ENCODE measurements at places on chromosomes 16 and 17.

DNA sequence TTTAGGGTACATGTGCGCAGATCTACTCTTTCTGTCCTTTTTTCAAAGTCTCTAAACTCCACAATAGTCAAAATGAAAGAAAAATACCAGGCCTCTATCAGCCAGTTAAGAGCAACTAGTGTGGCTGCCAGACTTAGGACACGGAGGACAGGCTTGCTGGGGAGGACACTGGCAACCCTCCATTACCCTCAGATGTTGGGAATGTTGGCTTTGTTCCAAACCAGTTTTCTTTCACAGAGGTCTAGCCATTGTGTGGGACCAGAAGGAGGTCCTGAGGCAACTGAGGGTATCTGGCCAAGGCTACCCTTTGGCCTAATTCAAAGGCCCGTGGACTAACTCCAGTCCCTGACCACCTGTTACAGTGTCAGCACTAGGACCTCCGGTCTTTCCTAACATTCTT is 51.2 kb upstream of the MED9 start:
- no peak for DNase-seq

GRCh38 chr17:50599606-50600005 is 35.1 kb upstream of the ABCC3 start:
- DNase-seq: no peak

DNA sequence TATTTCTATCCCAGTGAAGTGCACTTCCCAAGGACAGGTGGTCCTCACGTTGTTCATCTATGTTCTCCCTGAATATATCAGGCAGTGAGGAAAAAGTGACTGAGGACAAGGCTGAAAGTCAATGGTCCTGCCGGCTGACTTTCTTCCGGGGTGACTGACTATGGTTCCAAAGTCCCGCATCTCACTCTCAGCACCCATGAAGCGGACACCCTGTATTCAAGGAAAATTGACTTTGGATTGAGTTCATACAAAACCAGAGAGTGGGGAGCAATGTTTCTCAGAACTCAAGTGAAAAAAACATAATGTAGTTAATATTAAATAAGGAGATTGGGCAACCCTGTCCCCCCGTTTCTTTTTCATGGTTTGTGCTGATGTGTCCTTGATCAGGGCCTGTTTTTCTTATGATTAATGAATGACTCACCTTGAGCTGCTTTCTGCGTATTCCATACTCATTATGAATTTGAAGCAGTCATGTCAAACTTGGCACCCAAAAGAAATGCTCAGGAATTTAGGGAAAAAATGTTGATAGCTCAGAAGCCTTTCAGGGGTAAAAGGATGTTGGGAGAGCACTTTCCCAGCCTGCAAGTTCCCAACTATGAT is 184.0 kb downstream of the CYLD start:
- no peak for DNase-seq

DNA sequence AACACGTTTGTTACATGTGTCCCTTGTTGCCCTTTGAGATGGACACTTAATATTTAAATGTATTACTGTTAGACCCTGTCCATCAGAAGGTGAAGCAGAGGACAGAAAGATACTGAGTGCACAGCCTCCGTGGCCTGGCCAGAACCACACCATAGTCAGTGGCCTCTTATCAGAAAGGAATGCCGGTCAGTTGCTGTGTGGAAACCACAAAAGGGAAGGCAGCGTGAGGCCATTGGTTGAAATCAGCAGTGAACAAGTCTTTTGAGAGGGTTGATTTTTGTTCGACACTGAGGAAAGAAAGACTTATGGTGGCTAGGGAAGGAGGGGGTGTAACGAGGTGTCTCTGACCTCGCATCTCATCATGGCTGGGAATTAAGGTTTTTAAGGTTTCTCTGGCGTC is 85.4 kb upstream of the CLEC18A start:
- no peak for DNase-seq

GRCh38 chr17:39674702-39675389 is 6.6 kb downstream of the PNMT start:
- no peak for DNase-seq

GRCh38 chr16:82252582-82252981 is 82.6 kb upstream of the MPHOSPH6 start:
- no peak for DNase-seq

DNA sequence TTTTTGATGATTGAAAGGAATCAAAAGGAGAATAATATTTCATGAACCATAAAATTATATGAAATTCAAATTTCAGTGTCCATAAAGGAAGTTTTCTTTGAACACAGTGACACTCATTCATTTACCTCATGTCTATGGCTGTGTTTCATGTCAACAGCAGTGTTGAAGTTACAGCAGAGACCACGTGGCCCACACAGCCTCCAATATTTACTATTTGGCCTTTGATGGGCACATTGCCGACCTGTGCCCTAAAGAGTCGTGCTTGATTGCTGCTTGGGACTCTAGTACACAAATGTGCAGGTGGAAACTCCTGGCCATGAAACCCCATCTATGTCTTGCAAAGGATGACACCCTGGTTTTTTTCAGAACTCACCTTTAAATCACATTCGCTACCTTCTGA is 57.0 kb downstream of the CES1 start:
- DNase-seq: no peak

GRCh38 chr16:10076037-10076436 is 106.2 kb downstream of the GRIN2A start:
- DNase-seq: no peak

DNA sequence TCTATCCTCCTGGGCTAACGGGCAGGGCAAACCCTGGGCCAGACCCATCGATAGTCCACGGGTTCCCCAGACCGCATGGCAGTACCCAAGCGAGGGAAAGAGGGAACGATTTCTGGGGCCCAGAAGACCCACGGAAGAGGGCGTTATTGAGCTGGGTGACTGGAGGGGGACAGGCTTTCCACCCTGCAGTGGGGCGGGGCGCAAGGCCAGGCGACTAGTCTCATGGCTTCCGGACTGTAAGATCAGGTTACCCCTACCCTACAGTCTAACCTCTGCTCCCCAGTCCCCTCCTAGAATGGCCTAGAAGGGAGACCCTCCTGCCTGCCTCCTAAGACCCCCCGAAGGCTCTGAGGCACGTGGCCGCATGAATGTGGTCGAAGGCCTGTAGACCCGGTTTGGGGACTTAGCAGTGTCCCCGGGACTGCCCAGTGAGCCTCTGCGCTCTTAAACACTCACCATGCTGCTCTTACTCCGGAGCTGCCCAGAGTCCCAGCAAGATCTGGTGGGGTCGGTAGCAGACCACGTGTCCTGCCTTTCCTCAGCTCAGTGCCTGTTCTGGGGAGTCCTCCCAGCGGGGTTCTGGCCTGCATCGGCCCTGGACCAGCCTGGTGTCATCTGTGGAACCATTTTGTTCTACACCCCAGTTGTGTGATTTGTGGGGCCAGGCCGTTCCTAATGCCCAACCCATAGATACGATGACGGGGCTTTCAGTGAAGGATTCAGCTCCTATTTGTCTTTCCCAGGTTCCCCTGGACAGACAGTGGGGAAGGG is 13.2 kb upstream of the AURKB start:
- DNase-seq: peak; percentile 72

DNA sequence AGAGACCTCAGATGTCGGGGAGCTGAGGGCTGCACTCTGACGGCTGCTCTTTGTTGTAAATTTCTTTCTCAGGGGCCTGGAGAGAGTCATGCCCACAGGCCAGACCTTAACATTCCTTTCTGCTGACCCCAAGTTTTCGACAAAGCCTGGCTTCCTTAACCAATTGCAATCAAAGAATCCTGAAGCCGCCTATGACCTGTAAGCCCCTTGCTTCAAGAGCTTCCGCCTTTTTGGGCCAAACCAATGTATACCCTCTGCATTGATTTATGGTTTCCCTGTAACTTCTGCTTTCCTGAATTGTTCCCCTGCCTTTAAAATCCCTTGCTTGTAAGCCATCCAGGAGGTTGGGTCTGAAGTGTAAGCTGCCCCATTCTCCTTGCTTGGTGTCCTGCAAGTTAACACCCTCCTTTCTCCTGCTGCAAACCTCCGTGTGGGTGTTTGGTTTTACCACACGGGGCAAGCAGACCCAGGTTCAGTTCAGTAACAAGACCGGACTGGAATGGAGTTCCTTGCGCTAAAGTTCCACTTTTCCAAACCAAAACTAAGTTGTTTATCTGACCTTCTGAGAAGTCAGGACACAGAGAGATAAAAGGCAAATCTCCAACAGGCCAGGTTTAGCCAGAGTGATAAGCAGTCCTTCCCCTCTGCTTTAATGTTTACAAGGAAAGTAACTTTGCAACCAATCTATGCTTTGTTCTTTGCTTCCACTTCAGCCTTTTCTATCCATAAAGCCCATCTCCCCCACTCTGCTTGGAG is 141.6 kb downstream of the KCNJ12 start:
- DNase-seq: no peak

- no peak for DNase-seq
Observed at GRCh38 chr16:19718624-19718965, 524 bp downstream of the IQCK start.

DNA sequence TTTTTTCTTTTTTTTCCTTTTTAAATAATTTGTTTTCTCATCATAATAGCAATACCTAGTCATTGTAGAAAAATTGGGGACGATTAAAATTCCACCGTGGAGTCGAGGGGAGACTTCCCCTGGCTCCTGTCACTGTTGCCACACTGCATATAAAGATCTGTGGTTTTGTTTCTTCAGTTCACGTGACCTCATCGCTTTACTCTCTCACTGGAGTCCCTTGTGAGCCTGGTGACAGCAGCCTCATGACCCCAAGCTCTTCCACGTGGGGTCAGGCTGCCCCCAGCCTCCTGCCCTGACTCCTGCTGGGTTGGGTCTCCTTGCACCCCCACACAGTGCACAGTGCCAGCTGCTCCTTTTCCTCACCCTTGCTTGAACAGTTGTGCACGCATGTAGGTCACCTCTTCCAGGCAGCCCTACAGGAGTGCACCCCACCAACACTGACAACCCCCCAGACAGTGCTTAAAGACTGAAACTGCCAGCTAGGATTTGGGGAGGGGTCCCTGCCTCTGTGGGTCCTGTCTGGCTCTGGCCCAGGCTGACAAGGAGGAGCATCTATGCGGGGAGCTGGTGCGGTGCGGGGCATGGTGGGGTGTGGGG is 7.3 kb upstream of the METRNL start:
- DNase-seq: peak; percentile 60

DNA sequence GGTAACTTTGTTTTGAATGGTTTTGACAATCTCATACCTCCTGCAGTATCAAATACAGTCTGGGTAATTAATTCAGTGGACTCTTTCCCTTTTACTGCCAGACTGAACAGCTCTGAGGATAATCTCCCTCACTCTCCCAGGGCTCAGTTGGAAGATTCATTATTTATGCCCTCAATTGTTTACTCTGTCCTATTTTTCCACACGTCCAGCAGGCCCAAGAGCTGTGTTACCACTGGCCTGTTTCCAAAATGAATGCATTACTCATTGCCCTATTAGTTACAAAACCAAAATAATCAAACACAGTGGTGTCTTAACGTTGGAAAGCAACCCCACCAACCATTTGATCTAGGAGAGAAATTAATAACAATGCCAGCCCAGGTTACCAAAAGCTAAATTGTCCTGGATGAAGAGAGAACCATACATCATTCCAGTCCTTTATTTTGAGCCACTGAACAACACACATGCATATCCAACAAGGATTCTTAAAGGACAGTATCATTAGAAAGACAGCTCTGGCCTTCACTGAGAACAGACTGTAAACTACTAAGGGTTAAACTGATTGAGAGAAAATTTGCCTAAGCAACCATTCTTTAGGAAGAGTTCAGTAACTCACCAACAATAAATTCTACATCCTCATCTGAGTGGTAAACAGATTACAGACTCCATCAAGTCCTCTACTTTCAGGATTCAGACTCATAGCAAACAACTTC is 34.5 kb downstream of the FAM222B start:
- DNase-seq: no peak

DNA sequence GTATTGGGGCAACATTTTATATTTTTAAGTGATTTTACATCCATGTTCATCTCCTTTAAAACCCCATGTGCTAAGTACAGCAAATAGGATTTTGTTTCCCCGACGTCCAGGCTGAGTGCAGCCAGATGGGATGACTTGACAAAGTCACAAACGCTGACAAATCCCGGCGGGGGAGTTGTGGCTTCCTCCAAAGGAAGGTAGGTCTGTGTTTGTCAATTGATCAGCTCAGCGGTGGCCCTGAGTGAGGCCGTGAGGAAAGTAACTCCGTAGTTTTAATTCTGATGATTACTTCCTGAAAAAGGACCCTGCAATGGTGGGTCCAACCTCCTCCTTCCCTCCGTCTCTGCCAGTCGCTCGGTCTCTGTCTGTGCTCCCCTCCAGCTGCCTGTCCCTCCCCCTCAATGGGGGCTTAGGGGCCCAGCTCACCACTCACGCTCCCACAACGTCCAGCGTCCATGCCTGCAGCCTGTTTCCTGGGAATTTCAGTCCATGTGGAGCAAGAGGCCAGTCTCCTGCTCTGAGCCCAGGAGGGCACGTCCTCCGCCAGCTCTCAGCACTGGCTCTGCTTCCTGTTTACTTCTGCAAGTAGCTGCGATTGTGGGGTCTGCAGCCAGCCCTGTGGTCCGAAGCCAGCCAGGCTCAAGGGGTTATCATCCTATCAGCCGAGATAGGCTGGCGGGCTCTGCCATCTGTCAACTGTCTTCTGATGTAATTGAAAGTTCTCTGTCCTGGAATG is 209.4 kb upstream of the FOXF1 start:
- DNase-seq: no peak

GRCh38 chr17:28747051-28747691 is 3.4 kb downstream of the TRAF4 start:
- DNase-seq: no peak

- no peak for DNase-seq
Observed at GRCh38 chr16:23711785-23712184, 1.2 kb downstream of the ERN2 start.

GRCh38 chr16:87391324-87391949 is 699 bp upstream of the MAP1LC3B start:
- DNase-seq: no peak

GRCh38 chr17:42153919-42154742 is 658 bp downstream of the RAB5C start:
- peak; percentile 20 for DNase-seq

GRCh38 chr17:13572581-13572980 is 29.1 kb downstream of the HS3ST3A1 start:
- DNase-seq: no peak

GRCh38 chr16:28324235-28324886 is 32.0 kb downstream of the SBK1 start:
- DNase-seq: no peak

DNA sequence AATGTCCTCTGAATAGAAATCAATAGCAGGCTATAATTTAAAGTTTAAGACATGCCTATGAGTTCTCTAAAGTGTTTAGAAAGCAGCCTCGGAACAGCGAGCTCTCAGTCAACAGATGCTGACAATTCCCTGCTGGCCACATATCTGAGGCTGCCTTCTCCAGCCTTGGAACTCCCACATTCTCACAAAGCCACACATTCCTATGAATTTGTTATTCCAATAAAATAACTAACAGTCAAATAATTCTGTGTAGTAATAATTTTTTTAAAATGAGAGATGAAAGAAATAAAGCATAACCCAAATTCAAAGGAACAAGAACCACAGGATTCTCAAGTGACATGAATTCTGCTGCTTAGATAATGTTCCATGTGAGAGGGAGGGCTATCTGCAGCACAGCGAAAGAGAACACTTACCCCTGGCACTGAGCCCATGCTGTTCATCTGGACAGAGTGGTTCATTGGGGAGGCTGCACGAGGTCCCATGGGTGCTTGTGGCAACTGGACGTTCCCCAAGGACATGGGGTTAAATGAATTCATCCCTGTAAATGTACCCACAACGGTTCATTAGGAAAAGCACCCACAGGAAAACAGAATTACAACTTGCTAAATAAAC is 56.9 kb upstream of the TRAP1 start:
- DNase-seq: no peak

GRCh38 chr17:27343977-27344607 is 50.2 kb downstream of the WSB1 start:
- DNase-seq: no peak

- no peak for DNase-seq
Observed at GRCh38 chr17:19424934-19425868, 14.2 kb downstream of the RNF112 start.
